T-helper 2 cell treated with Interferon-gamma antibody and Interleukin-4, amounts not matched to agents 5 μg/mL and 100 μg/mL, for 36 hours (primary cell): ENCODE measurements at places on chromosomes 4 and X.
A peak's percentile ranks its signal among the peaks of the same experiment; 100 is the strongest.

GRCh38 chr4:40581254-40582140 lies 48.2 kb downstream of the RBM47 start:
- DNase-seq, result peak; percentile 40

- no peak for DNase-seq
Observed at GRCh38 chr4:182018691-182019090, 224.5 kb upstream of the TENM3 start.

- no peak for DNase-seq
Observed at GRCh38 chr4:107035819-107036583, at the start of gene DKK2. DKK2 (minus strand) TSS chr4:107036313; CDS start chr4:107035591, 722 bp downstream.

DNA sequence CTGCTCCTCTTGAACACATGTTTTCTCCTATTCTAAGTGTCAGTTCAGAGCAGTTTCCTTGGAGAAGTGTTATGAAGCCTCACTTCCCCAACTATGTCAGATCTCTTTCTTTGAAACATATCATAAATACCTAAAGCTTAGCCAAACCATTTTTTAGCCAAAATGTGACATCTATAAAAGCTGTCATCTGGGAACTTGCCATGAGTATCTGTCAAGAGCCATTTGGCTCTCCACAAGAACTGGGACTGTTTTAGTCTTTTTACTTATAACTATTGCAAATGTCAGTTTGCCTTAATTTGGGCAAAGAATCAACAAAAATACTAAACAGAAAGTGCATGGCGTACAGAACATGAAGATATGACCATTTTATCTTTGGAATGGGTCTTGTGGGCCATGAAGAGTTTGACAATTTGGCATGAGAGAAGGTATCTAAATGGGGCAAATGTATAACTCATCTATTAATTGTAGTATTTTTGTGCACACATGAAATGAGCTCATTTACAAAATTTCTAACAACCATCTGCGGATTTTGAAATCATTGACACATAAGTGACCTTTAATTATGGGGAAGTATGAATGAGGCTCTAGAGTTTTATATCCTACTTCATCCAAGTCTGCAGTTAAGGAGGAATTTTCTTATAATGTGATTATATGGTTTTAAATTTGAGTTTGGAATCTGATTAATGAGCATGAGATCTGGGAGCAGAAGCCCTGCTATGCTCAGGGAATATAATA lies 129.1 kb upstream of the PACRGL start:
- DNase-seq, result no peak

DNA sequence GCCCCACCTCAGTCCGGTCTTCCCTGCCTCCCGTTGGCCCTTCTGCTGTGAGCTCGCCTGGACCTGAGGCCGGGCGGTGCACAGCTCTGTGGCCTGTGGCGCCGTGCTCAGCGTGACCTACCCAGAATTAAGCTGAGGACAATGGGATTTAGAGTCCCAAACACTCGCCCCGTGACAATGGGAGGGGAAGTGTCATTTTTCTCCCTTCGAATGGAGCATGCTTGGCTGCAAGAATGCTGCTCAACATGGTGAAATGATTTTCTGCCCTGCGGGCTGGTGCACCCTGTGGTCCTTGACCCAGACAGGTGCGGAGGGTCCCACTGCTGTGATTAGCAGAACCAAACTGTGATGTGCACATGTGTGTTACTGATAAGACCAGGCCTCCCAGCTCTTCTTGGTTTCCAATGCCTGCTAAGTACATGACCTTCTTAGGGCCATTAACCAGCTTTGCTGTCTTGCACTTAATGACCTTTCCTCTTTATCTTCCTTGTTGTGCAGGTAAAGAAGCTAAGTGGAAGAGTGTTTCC lies 772 bp downstream of the EOLA1 start:
- no peak for DNase-seq

GRCh38 chrX:4239650-4240540 lies 526.4 kb upstream of the PRKX start:
- DNase-seq, result no peak
